ENCODE measurements at places on chromosomes 12 and 14.

GRCh38 chr12:64675795-64676194, 65.5 kb downstream of the RASSF3 start:
- DNase-seq: no peak

DNA sequence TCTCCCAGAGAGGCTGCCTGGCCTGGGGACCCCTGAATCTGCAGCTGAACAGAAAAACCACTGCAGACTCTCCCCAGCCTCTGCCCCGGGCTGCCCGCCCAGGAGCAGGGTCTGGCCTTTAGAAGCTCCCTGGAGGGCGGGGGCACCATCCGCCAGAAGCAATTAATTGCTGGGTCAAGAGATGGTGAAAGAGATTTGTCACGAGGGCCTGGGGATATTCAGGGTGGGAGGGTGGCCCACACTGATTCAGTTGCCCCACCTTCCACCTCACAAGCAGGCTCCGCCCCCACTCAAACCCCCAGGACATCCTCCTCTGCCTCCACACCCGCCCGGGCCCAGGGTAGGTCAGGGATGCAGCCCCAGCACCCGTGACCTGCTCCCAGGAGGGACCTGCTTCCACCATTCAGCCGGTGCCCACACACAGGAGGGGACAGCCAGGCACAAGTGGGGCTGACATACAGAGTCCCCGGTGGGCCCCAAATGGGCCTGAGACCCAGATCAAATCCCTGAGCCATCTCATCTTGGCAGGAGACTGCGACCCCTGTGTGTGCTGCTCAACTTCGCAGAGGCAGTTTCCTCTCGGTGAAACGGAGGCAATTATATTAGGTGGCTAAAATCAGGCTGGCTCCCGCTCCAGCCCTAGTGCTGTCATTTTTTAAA, 23.0 kb downstream of the NCOR2 start:
- DNase-seq: no peak

GRCh38 chr12:111268738-111269572, 99.9 kb downstream of the PHETA1 start:
- peak; percentile 35 for DNase-seq

GRCh38 chr12:115758877-115759620, 518.4 kb downstream of the MED13L start:
- no peak for DNase-seq

GRCh38 chr12:51913071-51914033, 6.0 kb downstream of the ACVRL1 start:
- DNase-seq: no peak

GRCh38 chr12:91355150-91356006, 172.8 kb upstream of the DCN start:
- DNase-seq: peak; percentile 63

DNA sequence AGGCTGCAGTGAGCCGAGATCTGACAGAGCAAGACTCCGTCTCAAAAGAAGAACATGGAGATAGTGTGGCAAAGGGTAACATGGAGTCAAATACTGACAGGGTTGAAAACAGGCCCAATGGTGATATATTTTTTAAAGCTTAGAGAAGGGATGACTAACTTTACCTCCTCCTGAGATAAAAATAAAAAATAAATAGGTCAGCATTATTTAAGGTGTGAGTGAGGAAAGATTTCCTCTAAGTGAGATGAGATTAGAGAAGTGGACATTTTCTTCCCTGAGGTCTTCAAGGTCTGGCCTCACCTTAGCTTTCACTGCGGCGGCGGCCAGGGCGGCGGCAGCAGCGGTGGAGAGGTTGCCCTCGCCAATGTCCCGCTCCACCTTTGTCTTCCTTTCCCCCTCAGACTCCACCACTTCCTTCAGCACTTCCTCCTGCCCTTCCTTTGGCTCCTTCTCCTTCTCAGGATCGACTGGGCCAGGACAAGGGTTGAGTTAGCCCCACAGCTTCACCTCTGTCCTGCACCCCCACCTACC, 11.1 kb downstream of the MYL6 start:
- no peak for DNase-seq

GRCh38 chr14:105118646-105119407, 49.7 kb downstream of the JAG2 start:
- no peak for DNase-seq
